ENCODE measurements at places on chromosomes 2 and 18. TPM values are rescaled to one million over a fixed set of nuclear protein-coding genes. Genes with fewer than 3 reads are reported as not detected.
A peak's percentile ranks its signal among the peaks of the same experiment; 100 is the strongest.

The CCDC148 gene
- not detected for total RNA-seq

The MAPK4 gene
- not detected for total RNA-seq

The NRP2 gene
- total RNA-seq, result 10.2 TPM

The AGAP1 gene
- not detected for total RNA-seq

The PRSS56 gene
- not detected for total RNA-seq

DNA sequence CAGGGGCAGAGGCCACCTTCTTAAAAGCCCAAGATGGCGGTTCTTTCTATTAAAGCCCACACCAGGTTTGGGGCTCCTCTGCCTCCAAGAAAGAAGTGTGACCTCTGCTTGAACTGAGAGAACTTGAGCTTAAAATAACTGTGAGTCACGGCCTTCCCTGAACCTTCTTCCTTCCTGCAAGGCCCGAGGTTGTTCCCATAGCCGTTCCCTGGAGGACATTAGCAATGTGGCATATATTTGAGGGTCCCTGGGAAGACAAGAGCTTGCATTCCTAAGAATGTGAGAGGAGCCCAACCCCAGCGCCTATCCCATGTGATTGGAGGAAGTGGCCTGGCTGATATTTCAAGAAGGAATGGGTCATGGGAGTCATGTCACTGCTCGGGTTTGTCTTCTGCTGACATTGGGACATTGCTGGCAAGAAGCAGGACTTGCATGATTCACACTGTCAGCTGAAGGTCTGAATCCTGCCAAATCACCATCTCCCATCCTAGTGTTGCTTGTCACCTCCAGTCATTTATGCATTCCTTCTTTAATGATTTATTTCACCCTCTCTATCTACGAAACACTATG lies 168.1 kb downstream of the TRIB2 start:
- no peak overlapping the region for H3K27ac ChIP-seq
- H3K4me3 ChIP-seq, result no peak overlapping the region
- H3K36me3 ChIP-seq, result no peaks in the 10 kb centered on the region
- H3K27me3 ChIP-seq, result peaks cover 5% of the 10 kb centered on the region

- H3K4me3 ChIP-seq, result no peak overlapping the region
- peaks cover 3% of the 10 kb centered on the region for H3K36me3 ChIP-seq
- no peaks in the 10 kb centered on the region for H3K27me3 ChIP-seq
These were observed 111.0 kb downstream of the CERS6 start for GRCh38 chr2:168566974-168567665.

GRCh38 chr2:158718196-158718585 lies 76.9 kb upstream of the DAPL1 start:
- H3K27ac ChIP-seq, result no peak overlapping the region
- H3K36me3 ChIP-seq, result no peaks in the 10 kb centered on the region
- no peaks in the 10 kb centered on the region for H3K4me1 ChIP-seq
- no peak overlapping the region for H3K4me3 ChIP-seq

DNA sequence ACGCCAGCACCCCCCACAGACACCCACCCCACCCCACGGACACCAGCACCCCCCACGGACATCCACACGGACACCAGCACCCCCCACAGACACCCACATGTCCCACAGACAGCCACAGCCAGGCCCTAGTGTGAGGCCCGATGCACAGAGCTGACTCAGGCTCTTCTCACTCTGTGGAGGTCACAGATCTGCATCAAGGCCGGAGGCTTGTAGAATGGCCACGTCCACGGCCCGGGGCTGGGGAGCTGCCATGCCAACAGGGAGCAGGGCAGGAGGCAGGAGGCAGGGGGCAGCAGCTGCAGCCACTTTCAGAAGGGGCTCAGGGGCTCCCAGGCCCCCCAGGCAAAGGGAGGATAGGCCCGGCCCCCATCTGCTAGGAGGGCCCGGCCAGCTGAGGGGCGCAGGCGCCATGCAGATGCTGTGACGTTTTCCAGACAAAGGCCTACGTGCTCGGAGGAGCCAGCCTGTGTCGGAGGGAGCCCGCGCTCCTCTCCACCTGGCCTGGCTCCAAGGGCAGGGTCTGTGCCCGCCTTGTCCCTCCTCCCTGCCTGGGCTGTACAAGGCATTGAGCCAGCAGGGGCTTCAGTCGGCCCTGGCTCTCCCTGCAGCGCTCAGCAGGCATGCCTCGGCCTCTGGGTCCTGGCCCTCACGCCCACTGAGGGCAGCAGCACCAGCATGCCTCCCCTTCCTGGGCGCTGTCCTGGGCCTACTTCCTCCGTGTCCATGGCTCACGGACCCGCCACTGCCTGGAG lies 249.0 kb downstream of the TWIST2 start:
- no peaks in the 10 kb centered on the region for H3K27me3 ChIP-seq
- H3K4me1 ChIP-seq, result no peaks in the 10 kb centered on the region
- DNase-seq, result no peak
- no peak overlapping the region for H3K4me3 ChIP-seq

- no peaks in the 10 kb centered on the region for H3K36me3 ChIP-seq
- H3K27me3 ChIP-seq, result no peaks in the 10 kb centered on the region
- no peak overlapping the region for H3K4me3 ChIP-seq
These were observed 319.6 kb downstream of the PIK3C3 start for GRCh38 chr18:42274488-42275137.

GRCh38 chr2:173199294-173199693 lies 123.6 kb downstream of the MAP3K20 start:
- no peak for DNase-seq
- no peak overlapping the region for H3K27ac ChIP-seq
- H3K27me3 ChIP-seq, result no peaks in the 10 kb centered on the region
- peaks cover 4% of the 10 kb centered on the region for H3K36me3 ChIP-seq
- H3K4me3 ChIP-seq, result no peak overlapping the region
- no peaks in the 10 kb centered on the region for H3K4me1 ChIP-seq

DNA sequence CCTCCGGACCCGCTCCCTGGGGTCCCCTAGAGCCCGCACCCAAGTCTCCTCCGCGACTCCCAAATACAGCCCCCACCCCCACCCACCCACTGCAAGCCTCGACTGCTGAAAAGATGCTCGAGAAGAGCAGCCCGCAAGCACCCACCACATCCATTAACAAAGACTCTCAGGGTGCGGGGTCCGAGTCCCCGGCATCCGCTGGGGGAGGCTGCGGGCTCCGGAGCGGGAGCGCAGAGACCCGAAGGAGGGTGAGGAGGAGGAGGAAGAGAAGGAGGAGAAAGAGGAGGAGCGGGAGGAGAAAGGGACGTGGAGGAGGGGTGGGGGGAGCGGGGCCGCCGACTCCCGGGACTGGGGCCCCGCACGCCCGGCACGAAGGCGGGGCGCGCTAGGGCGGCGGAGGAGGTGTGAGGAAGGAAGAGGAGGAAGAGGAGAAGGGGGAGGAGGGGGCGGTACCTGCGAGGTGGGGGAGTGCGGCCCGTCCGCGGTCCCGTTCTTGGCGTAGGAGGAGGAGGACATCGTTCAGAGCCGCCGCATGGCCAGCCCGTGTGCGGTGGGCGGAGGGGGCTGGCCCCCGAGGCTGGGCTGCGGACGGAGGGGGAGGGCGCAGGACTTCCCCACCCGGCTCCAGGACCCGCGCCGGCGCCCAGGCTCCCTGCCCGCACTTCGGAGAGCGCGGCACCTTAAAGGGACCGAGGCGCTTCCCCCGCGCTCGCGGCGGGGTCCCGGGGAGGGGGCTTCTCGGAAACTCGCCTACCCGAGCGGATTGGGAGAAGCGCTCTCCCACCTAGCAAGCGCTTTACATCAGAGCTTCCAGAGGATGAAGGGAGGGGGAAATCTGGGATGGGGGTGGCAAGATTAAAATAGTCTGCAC lies at the start of gene CACNB4:
CACNB4 (minus strand) TSS at position 549 of the 871 bp plus-strand sequence.
- peak within 1 kb of the TSS; percentile 82 for H3K4me3 ChIP-seq
- peak; percentile 16 for DNase-seq
- H3K36me3 ChIP-seq, result no peaks in the 10 kb centered on the region
- peaks cover 18% of the 10 kb centered on the region for H3K4me1 ChIP-seq
- H3K27ac ChIP-seq, result no peak within 1 kb of the TSS
- peaks cover 37% of the 10 kb centered on the region for H3K27me3 ChIP-seq

DNA sequence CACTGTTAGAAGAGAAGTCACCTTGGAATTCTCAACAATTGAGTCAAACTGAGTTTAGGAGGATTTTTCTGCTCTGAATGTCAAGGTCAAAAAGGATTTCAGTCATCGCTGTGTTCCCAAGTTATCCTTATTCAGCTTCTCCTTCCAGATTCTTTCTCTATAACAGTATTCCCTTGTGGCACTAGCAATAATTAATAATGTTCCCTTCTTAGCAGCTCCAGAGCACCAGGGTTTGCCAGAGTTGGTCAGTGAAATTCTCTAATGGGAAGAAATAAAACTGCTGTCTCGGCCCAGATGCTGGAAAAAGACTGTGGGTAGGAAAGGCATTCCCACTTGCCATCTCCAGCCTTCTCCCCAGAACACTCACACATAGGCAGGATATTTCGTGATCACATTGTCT lies 836.0 kb upstream of the PIK3C3 start:
- no peak for DNase-seq
- no peaks in the 10 kb centered on the region for H3K4me1 ChIP-seq
- H3K36me3 ChIP-seq, result no peaks in the 10 kb centered on the region

Measured in activated B cell treated with CpG ODN at 0.5 μM for 24 hours (primary cell).